ENCODE measurements at places on chromosomes 7 and 10. TPM values are rescaled to one million over a fixed set of nuclear protein-coding genes. Genes with fewer than 3 reads are reported as not detected.

STOX1 gene
- 53.9 TPM for total RNA-seq

HOXA9 gene
- not detected for total RNA-seq

HOXA2 gene
- total RNA-seq = not detected

FRMPD2 gene
- not detected for total RNA-seq

AGR3 gene
- not detected for total RNA-seq

OR6B1 gene
- total RNA-seq = not detected

COL17A1 gene
- total RNA-seq = 2.3 TPM

UNCX gene
- not detected for total RNA-seq

SPDYE5 gene
- not detected for total RNA-seq

NEUROG3 gene
- not detected for total RNA-seq

CDNF gene
- 1.8 TPM for total RNA-seq

GRIFIN gene
- not detected for total RNA-seq

ERVW-1 gene
- not detected for total RNA-seq

C7orf57 gene
- total RNA-seq = not detected

ABCB1 gene
- total RNA-seq = not detected

NPM3 gene
- 149 TPM for total RNA-seq

LIPA gene
- total RNA-seq = 18.9 TPM

DDC gene
- total RNA-seq = not detected

ATP6V1F gene
- 81.8 TPM for total RNA-seq

SPDYE2 gene
- not detected for total RNA-seq

MET gene
- 7.0 TPM for total RNA-seq

NME8 gene
- 0.34 TPM for total RNA-seq

LRRC4 gene
- total RNA-seq = 19.8 TPM

- H3K27me3 ChIP-seq = peaks cover 23% of the 10 kb centered on the region
- H3K4me1 ChIP-seq = peaks cover 4% of the 10 kb centered on the region
- peak; percentile 87 for DNase-seq
These were observed at the start of gene VWDE for GRCh38 chr7:12403287-12404181. Gene VWDE, minus strand, starts transcription at chr7:12403865. Its CDS starts 149 bp downstream, at chr7:12403716.

DNA sequence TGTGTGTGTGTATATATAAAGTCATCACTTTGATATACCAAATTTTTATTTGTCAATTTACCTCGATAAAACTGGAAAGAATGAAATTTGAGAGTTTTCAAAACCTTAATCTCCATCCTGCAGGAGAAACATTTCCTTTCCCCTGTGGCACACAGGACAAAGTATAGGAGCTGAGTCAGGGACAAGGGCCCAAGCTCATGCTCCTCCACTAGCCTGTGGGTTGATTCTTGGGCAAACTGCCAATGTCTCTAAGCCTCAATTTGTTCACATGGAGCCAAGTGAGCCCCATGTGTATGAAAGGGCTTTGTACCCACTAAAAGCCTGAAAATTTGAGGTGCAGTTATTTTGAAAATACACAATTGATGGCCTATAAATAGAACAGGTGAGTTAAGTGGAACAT, 60.3 kb upstream of the IL6 start:
- H3K27me3 ChIP-seq = no peaks in the 10 kb centered on the region
- H3K4me1 ChIP-seq = no peaks in the 10 kb centered on the region
- no peaks in the 10 kb centered on the region for H3K36me3 ChIP-seq
- H3K4me3 ChIP-seq = no peak overlapping the region

GRCh38 chr7:151745706-151746105, 131.2 kb downstream of the PRKAG2 start:
- H3K27me3 ChIP-seq = no peaks in the 10 kb centered on the region
- no peak overlapping the region for H3K4me3 ChIP-seq
- no peak for DNase-seq
- no peaks in the 10 kb centered on the region for H3K36me3 ChIP-seq
- H3K27ac ChIP-seq = no peak overlapping the region

DNA sequence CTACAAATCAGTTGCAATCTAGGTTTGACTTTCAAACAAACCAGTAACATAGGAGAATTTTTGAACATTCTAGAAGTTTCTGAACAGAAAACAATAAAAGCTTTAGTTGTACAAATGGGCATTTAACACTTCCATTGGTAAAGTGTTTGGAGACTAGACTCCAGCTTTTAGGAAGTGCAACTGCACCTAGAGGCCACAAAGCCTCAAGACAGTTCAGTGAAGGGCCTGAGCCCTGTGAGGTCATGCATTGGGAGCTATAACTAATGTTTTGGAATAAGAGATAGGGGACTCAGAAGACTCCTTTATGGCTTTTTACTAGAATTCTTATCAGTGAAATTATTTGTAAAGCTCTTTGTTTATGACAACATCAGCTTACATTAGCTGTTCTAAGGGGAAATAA, 3.0 kb upstream of the EPHB6 start:
- H3K4me3 ChIP-seq = no peak overlapping the region
- peaks cover 14% of the 10 kb centered on the region for H3K27me3 ChIP-seq
- H3K27ac ChIP-seq = no peak overlapping the region
- peaks cover 4% of the 10 kb centered on the region for H3K4me1 ChIP-seq

- no peaks in the 10 kb centered on the region for H3K36me3 ChIP-seq
- H3K27me3 ChIP-seq = no peaks in the 10 kb centered on the region
- H3K27ac ChIP-seq = no peak overlapping the region
- no peak for DNase-seq
- H3K4me1 ChIP-seq = no peaks in the 10 kb centered on the region
These were observed 89.6 kb upstream of the LANCL2 start for GRCh38 chr7:55275291-55276200.

DNA sequence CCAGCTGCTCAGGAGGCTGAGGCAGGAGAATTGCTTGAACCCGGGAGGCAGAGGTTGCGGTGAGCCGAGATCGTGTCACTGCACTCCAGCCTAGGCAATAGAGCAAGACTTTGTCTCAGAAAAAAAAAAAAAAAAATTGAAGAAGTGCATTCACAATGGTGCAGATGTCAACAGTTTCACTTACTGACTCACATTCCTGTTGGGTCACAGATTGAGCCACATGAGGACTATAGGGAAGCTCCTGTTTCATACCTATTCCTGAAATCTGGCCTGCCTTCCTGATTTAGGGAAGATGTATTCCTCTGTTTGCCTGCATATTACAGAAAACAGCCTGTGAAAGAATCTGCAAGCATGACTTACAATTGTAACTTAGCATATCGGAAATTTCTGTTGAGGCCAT, 78.2 kb downstream of the AKR1C4 start:
- no peaks in the 10 kb centered on the region for H3K4me1 ChIP-seq
- DNase-seq = no peak
- no peak overlapping the region for H3K27ac ChIP-seq
- H3K27me3 ChIP-seq = no peaks in the 10 kb centered on the region
- H3K36me3 ChIP-seq = no peaks in the 10 kb centered on the region
- no peak overlapping the region for H3K4me3 ChIP-seq

GRCh38 chr7:73611017-73611555, 13.2 kb downstream of the MLXIPL start:
- H3K4me3 ChIP-seq = no peak overlapping the region
- no peaks in the 10 kb centered on the region for H3K4me1 ChIP-seq
- no peaks in the 10 kb centered on the region for H3K27me3 ChIP-seq
- no peak for DNase-seq

DNA sequence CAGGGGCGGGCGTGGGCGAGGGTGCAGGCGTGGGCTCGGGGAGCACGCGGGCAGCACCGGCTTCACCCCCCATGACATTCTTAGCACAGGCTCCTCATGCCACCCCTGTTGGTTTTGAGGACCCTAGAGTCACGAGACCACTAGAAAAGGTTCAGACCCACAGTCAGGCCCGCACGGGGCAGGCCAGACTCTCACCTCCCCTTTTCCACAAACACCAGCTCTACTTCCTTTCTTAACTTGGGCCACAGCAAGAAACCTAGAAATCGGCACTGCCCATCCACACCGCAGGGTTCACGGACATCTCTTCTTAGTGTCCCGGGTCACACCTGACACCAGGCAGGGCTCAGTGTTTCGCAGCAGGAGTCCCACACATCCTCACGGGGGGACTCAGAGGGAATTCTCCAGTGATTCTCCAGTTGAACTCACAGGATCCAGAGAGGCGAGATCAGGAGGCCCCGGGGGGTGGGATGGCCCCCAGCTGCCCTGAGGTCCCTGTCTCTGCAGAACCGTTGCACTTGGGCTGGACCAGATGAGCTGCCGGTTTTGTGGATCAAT, 52.0 kb downstream of the JAKMIP3 start:
- H3K36me3 ChIP-seq = no peaks in the 10 kb centered on the region
- no peak overlapping the region for H3K4me3 ChIP-seq
- no peak overlapping the region for H3K27ac ChIP-seq

GRCh38 chr7:16028636-16029035, 342.2 kb upstream of the MEOX2 start:
- DNase-seq = no peak
- no peak overlapping the region for H3K4me3 ChIP-seq
- no peaks in the 10 kb centered on the region for H3K36me3 ChIP-seq

GRCh38 chr10:118927321-118927720, 102.2 kb upstream of the NANOS1 start:
- no peak overlapping the region for H3K4me3 ChIP-seq
- peak; percentile 0 for DNase-seq

GRCh38 chr7:25795824-25796235, 356.2 kb upstream of the NFE2L3 start:
- no peaks in the 10 kb centered on the region for H3K36me3 ChIP-seq
- no peak overlapping the region for H3K27ac ChIP-seq
- no peak for DNase-seq
- no peaks in the 10 kb centered on the region for H3K4me1 ChIP-seq

DNA sequence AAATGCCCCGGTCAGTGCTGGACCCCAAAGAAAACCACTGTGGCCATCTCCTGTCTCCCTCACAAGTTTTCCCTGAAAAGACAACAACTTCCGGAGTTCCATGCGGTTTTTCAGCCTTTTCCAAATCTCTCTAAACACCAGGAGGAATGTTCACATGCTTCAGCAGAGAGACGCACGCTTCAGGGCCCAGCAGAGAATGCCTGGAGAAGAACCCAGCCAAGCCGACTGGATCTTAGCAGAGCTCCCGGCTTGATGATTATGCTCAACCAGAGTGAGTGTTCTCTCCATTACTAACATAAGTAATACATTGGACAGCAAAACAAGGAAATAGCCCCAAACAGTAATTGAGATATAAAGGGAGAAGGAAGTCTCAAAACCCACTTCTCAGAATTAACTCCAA, 17.9 kb downstream of the PRKCQ start:
- H3K27ac ChIP-seq = no peak overlapping the region
- H3K27me3 ChIP-seq = no peaks in the 10 kb centered on the region
- no peak overlapping the region for H3K4me3 ChIP-seq
- DNase-seq = no peak

GRCh38 chr10:83701799-83702198, 437.5 kb upstream of the GHITM start:
- no peak overlapping the region for H3K4me3 ChIP-seq
- no peak for DNase-seq
- no peaks in the 10 kb centered on the region for H3K27me3 ChIP-seq
- H3K4me1 ChIP-seq = no peaks in the 10 kb centered on the region

- DNase-seq = no peak
- H3K36me3 ChIP-seq = no peaks in the 10 kb centered on the region
- H3K4me1 ChIP-seq = peaks cover 16% of the 10 kb centered on the region
These were observed 13.2 kb upstream of the EN2 start for GRCh38 chr7:155444746-155445145.

GRCh38 chr7:156665101-156665500, 24.5 kb downstream of the RNF32 start:
- peak; percentile 67 for DNase-seq
- no peaks in the 10 kb centered on the region for H3K36me3 ChIP-seq
- no peaks in the 10 kb centered on the region for H3K27me3 ChIP-seq
- no peak overlapping the region for H3K4me3 ChIP-seq

DNA sequence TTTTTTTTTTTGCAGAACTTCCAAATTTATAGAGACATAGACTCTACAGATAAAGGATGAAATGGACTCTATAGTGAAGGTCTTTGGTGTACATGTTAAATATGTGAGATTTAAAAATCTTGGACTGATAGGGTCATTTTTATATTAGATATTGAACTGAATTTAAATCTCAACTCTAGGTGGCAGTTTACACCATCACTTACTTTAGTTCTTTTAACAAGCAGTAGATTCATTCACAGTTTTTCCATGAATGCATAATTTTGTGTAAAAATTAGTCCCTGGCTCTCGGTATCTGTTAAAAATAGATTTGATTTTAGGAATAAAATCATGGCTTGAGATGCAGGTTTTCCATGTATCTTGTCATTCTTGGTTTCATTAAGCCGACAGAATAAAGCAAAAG, 31.1 kb upstream of the SNX13 start:
- no peak overlapping the region for H3K4me3 ChIP-seq
- no peak for DNase-seq

DNA sequence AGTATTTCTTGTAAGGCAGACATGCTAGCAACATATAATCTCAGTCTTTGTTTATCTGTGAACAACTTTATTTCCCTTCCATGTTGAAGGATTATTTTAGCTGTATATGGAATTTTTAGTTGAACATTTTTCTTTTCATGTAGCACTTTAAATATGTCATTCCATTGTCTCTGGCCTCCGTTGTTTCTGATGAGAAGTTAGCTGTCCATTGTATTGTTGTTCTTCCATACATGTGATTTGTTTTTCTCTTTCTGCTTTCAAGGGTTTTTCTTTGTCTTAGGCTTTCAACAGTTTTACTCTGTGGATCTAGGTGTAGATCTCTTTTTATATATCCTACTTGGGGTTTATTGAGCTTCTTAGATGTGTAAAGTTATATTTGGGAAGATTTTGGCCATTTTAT, 66.3 kb upstream of the COMTD1 start:
- peaks cover 15% of the 10 kb centered on the region for H3K27me3 ChIP-seq
- no peaks in the 10 kb centered on the region for H3K36me3 ChIP-seq
- H3K27ac ChIP-seq = no peak overlapping the region
- H3K4me1 ChIP-seq = no peaks in the 10 kb centered on the region

GRCh38 chr10:69497611-69498390, 46.5 kb downstream of the TSPAN15 start:
- no peak overlapping the region for H3K4me3 ChIP-seq
- H3K27ac ChIP-seq = no peak overlapping the region
- H3K4me1 ChIP-seq = peaks cover 10% of the 10 kb centered on the region
- no peaks in the 10 kb centered on the region for H3K27me3 ChIP-seq
- DNase-seq = no peak
- H3K36me3 ChIP-seq = no peaks in the 10 kb centered on the region

- no peak for DNase-seq
- no peaks in the 10 kb centered on the region for H3K27me3 ChIP-seq
- H3K36me3 ChIP-seq = no peaks in the 10 kb centered on the region
These were observed 86.5 kb upstream of the NPVF start for GRCh38 chr7:25314731-25315267.

- H3K27ac ChIP-seq = no peak overlapping the region
- no peaks in the 10 kb centered on the region for H3K36me3 ChIP-seq
- H3K4me1 ChIP-seq = no peaks in the 10 kb centered on the region
- peak; percentile 74 for DNase-seq
These were observed 154.0 kb downstream of the CCDC3 start for GRCh38 chr10:12847361-12847975.
